ENCODE measurements at places on chromosomes 6 and 20.

- no peak for DNase-seq
Measured at GRCh38 chr6:33451606-33452005, 2.8 kb upstream of the ZBTB9 start.

DNA sequence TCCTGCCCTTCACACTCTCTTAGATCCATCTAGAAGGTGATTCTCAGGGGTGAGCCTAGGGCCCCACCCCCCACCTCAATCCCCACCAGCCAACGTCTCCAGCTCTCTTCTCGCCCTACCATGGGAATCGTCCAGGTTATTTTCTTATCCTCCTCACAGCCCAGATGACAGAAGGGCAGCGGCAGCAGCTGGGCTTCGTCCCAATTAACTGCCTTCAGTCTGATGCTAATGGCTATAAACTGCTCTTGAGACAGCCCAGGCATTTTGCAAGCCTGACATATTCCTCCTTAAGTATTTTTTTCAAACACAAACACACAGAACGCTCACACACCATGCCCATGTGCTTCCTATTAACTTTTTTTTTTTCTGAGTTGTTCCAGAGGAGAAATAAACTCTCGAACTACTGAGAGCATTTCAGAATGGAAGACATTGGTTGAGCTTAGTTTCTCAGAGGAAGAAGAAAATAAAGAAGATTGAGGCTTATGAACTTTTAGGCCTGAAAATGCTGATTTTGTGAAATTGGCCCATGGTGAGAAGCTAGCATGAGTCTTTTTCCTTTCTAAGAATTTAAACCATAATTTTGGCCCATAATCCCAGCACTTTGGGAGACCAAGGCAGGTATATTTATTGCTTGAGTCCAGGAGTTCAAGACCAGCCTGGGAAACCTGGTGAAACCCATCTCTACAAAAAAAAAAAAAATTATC, 124.6 kb downstream of the EYA2 start:
- DNase-seq, result peak; percentile 4

- DNase-seq, result no peak
Measured at GRCh38 chr20:57020364-57020763, 246.1 kb downstream of the BMP7 start.

- DNase-seq, result no peak
Measured at GRCh38 chr6:156309017-156309416, 468.2 kb upstream of the ARID1B start.

DNA sequence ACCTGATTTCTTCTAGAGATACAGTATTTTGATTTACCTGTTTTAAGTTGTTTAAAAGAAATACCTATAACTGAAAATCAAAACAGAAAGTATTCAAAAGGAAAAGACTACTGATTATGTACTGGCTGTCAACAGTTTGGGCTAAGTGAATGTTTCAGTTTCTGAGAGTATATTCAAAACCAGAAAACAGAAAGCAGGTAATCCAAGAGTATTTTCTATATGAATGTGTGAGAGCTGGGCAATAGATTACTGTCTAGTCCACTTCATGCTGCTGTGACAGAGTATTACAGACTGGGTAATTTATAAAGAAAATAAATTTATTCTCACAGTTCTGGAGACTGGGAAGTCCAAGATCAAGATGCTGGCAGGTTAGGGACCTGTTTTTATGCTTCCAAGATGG, 261.0 kb downstream of the ARHGAP18 start:
- DNase-seq, result no peak

Measured in amniotic epithelial cell (primary cell).